Bronchus fibroblast of lung (primary cell): ENCODE measurements at places on chromosomes 1 and 21. TPM values are rescaled to one million over a fixed set of nuclear protein-coding genes. Genes with fewer than 3 reads are reported as not detected.

Gene SH3D21
- total RNA-seq, result 1.3 and 1.8 TPM in 2 replicates

Gene ADORA1
- under 0.01 and 0.45 TPM in 2 replicates for total RNA-seq

Gene NUP210L
- total RNA-seq, result not detected in 2 replicates

Gene CYP4A22
- total RNA-seq, result not detected in 2 replicates

Gene SUSD4
- total RNA-seq, result under 0.01 and 1.2 TPM in 2 replicates

Gene TNNT2
- not detected in 2 replicates for total RNA-seq

Gene EVI5
- 7.4 and 7.7 TPM in 2 replicates for total RNA-seq

Gene RGS1
- not detected in 2 replicates for total RNA-seq

Gene CELA3B
- total RNA-seq, result not detected in 2 replicates

Gene GNAT2
- 0.30 TPM in 1 of 2 replicates, not detected in the other for total RNA-seq

Gene LCE1A
- not detected in 2 replicates for total RNA-seq

Gene S100A5
- total RNA-seq, result 1.3 TPM in 1 of 2 replicates, not detected in the other

Gene CELA3A
- total RNA-seq, result not detected in 2 replicates

Gene ZNF593
- total RNA-seq, result 62.1 and 65.6 TPM in 2 replicates

Gene SH2D5
- total RNA-seq, result 5.2 and 5.5 TPM in 2 replicates

Gene LELP1
- not detected in 2 replicates for total RNA-seq

Gene ABCD3
- total RNA-seq, result 24.4 and 27.4 TPM in 2 replicates

Gene TNFRSF4
- total RNA-seq, result 0.17 and 0.30 TPM in 2 replicates

Gene CLDN17
- total RNA-seq, result not detected in 2 replicates

Gene SDC3
- total RNA-seq, result 34.8 and 35.5 TPM in 2 replicates

Gene CRYAA
- total RNA-seq, result not detected in 2 replicates

Gene CHIA
- total RNA-seq, result not detected in 2 replicates

Gene INKA2
- 1.3 and 1.5 TPM in 2 replicates for total RNA-seq
